Large intestine (tissue), 12 donors: ENCODE measurements at places on chromosomes 3 and 15. TPM values are rescaled to one million over a fixed set of nuclear protein-coding genes. Genes with fewer than 3 reads are reported as not detected.

GRCh38 chr3:57785446-57785845 lies 29.3 kb downstream of the SLMAP start:
- DNase-seq = no peak

- no peak for DNase-seq
Measured at GRCh38 chr3:48708481-48708889, 8.5 kb downstream of the IP6K2 start.

GRCh38 chr3:144106970-144107369 lies 135.3 kb downstream of the DIPK2A start:
- DNase-seq = no peak

GOLGA8J gene
- 0.19 TPM for polyA plus RNA-seq

RBSN gene
- polyA plus RNA-seq = 19.1 TPM

DNA sequence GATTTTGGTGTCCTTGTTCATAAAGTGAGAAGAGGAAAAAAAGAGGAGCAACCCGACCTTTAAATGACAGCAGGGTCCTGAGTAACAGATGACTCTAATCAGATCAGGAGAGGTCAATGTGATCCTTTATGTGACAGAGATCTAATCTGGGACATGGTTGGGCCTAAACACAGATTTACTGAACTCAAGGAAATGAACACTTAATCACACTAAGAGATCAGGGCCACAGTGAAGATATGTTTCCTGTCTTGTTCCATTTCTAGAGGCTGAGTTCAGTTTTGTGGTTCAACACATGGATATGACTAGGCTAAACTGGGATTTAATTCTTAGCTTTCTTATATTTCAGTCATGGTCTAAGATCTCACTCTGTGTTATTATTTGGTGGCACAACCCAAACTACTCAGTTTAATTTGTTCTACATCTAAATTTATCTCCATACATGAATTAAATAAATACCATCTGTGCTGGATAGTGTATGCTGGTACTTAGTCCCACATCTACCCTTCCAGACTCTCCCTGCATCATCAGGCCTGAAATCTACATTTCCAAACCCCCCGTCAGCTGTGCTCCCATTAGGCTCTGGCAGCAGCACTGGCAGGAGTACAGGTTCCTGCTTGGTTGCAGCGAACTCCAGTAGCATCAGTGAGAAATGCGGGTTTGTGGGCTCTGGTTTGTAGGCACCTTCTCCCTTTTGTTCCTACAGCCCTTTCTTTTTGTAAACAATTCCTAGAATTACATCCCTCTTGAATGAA lies 22.6 kb downstream of the SFMBT1 start:
- no peak for DNase-seq

DNA sequence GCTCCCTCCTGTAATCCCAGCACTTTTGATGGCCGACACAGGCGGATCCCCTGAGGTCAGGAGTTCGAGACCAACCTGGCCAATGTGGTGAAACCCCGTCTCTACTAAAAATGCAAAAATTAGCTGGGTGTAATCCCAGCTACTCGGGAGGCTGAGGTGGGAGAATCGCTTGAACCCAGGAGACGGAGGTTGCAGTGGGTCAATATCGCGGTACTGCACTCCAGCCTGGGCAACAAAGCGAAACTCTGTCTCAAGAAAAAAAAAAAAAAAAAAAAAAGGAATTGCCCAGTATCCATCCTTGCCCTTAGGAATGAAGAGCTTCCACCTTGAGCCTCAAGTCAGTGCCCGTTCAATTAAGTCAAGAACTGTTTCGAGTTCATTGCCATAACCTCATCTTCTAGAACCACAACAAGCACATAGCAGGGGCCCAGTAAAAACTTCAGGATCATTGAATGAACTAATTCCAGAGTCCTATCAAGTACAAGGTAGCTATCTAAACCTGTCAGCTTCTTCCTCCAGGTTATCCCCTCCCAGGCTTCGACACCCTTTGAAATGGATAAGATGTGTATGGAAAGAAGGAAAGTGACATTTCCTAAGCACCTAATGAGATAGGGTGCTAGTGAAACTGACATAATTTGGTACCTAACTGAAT lies 826 bp downstream of the DBR1 start:
- DNase-seq = no peak

DNA sequence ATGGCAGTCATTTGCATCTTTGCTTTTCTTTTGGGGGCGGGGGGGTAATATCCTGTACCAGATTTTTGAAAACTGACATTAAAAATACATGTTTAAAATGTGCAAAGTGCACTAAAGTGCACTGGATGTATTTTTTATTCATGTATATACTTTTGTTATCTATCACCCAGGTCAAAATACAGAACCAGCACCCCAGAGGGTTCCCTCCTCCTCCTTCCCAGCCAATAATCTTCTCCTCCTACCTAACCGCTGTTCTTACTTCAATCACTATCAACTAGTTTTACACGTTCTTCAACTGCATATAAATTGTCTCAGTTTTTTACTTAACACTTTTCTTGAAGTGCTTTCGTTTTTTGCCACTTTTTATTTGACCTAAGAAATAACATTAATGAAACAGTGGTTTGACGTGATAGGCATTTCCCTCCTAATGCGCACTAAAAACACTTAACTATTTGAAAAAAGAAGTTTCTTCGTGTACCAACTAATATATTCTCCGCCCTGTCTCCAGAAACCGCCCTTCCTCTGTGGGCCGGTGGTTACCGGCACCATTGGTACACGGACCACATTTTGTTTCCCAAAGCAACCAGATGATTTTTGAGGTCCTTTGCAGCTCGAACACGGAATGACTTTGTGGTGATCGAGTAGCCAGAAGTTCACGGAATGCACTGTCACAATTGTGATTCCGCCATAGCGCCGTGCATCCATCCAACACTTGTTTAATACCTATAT lies 836 bp upstream of the AKAP13 start:
- no peak for DNase-seq

GRCh38 chr3:151838574-151839312 lies 24.8 kb downstream of the AADAC start:
- peak; percentile 48 for DNase-seq

DNA sequence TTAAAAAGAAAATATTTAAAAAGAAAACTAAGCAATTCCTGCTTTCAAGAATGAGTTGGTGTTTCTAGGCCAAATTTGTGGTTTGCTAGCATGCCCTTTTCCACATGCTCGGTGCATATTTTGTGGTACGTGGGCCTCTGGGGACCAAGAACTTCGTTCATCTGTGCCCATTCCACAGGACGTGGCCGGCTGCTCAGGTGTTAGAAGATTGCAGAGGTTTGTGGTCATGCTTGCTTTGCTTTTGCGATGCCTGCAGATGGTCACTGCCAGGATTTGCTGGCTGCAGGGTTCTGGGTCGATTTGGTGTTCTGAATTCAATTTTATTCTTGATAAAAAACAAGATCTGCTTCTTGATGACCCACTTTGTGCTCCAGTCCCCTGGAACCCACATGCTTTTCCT lies 7.5 kb downstream of the PSTPIP1 start:
- DNase-seq = no peak

GOLGA8K gene
- 1.6 TPM for polyA plus RNA-seq

RHCG gene
- polyA plus RNA-seq = 0.12 TPM

GRCh38 chr3:58307639-58308215 lies 1.4 kb downstream of the HTD2 start:
- DNase-seq = peak; percentile 50

GRCh38 chr3:102599819-102600576 lies 165.2 kb downstream of the ZPLD1 start:
- no peak for DNase-seq

TAGLN3 gene
- polyA plus RNA-seq = 20.2 TPM

- no peak for DNase-seq
Measured at GRCh38 chr3:130341388-130341787, 4.1 kb upstream of the COL6A5 start.

IL12A gene
- 2.8 TPM for polyA plus RNA-seq

GRCh38 chr3:101639280-101639963 lies 37.5 kb downstream of the ZBTB11 start:
- DNase-seq = no peak

SLC24A5 gene
- polyA plus RNA-seq = not detected

MUSTN1 gene
- polyA plus RNA-seq = 2.8 TPM

DNA sequence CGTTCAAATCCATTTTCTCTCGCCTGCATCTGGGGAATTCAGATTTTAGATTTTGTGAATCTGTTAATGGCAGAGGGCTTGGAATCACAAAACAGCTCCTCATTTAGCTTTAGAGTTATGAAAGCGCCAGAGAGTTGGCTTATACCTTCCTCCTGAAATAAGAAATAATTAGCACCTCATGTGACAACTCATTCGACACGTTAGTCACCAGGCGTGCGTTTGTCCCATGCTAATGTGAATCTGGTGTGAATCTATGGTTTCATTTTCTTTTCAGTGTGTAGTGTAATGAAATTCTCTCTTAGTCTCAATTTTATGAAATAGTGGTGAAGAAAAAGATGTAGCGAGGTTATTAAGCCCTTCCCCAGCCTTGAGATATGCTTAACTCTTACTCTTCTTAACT lies 89.4 kb downstream of the EDEM1 start:
- no peak for DNase-seq

DNA sequence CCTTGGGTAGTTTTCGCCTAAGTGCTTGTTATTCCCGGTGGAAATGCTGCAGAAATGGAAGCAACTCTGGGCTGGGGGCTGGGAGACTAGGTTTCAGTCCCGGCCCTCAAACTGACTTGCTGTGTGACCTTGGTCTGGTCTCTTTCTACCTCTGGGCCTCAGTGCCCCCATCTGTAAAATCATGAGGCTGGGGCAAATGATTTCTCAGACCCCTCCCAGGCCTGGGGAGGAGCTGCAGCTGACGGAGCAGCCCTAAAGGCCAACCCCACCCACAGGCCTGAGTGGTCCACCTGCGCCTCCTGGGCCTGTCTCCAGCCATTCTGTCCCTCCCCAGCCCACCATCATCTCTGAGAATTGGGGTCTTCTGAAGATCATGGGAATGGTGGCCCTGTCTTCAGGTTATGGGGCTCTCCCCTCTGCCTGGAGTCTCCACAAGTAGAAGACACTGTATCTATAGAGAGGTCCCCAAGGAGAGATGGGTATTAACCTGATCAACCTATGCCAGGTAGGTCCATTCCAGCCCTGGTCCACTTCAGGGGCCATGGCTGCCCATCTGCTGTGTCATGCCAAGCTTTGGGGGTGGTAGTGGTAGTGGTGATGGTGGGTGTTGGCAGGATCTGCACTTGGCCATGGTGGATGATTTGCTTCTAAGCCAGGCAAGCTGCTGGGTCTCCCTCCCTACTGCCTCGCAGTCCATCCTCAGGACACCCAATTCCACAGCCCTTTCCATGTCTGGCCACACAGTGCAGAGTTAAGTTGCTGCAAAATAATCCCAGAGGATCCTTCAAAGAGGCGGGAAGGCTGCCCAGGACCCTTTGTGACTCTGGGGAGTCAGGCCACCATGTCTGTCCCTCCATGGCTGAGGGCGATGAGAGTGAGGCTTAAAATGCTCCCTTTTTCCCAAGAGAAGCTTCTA lies 46.0 kb downstream of the ITGA11 start:
- no peak for DNase-seq

DNA sequence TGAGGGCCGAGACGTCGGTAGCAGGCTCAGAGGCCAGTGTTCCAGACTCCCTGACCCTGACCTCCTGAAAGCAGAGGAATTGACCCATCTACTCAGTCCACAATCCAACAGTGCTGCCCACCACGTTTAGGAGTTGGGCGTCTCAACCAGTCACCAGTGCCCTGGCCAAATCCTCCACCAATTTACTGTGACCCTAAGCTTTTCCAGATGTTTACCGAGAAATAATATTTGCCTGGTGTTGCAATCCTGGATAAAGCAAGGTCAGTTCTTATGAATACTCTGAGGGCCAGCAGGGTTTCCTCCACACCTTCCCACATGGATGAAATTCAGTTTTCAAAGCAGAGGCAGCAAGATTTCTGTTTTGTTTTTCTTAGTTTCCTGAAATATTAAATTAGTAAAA lies 7.5 kb upstream of the APOD start:
- no peak for DNase-seq

- DNase-seq = no peak
Measured at GRCh38 chr3:28188686-28189085, 52.7 kb upstream of the CMC1 start.

- DNase-seq = no peak
Measured at GRCh38 chr3:97820780-97821179, 1.0 kb upstream of the CRYBG3 start.

- no peak for DNase-seq
Measured at GRCh38 chr3:120743556-120744195, 1.1 kb downstream of the GTF2E1 start.

- no peak for DNase-seq
Measured at GRCh38 chr3:6743067-6743720, 117.7 kb upstream of the GRM7 start.

GRCh38 chr3:134650431-134651346 lies at the start of gene KY:
KY (minus strand) TSS chr3:134651022; CDS start chr3:134650960, 62 bp downstream.
- DNase-seq = peak; percentile 81

DNA sequence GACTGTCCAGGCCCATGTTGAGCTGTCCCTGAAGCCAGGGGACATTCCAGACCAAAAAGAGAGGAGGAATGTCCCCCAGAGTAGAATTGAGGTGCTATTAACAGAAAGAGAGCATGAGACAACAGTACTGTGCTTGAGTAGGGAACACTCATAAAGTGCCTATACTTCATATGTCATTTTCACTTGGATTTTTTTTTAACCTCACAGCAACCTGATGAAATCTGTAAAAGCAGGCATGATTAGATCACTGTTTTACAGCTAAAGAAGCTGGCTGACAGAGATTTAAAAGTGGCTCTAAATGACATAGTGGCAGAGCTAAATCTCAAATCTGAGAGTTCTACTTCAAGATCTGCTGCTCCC lies 18.8 kb downstream of the PODXL2 start:
- no peak for DNase-seq

RBMS3 gene
- polyA plus RNA-seq = 10.8 TPM

DNA sequence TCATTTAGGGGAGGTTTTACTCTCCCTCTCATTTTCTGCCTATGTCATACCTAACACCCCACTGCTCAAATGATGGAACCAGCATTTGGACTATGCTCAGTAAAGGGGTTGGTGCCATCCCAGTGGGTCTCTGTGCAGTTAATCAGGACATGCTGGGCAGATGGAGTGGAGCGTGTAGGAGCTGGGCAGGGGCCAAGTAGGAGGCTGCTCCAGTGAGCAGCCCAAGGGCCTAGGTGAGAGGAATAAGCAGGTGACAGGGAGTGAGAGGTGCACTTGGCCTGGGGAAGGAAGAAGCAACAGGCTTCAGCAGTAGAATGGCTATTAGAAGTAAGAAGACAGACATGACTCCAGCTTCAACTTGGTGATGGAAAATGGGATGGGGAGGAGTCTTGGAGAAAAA lies 72.2 kb downstream of the EPHB1 start:
- DNase-seq = no peak

DNA sequence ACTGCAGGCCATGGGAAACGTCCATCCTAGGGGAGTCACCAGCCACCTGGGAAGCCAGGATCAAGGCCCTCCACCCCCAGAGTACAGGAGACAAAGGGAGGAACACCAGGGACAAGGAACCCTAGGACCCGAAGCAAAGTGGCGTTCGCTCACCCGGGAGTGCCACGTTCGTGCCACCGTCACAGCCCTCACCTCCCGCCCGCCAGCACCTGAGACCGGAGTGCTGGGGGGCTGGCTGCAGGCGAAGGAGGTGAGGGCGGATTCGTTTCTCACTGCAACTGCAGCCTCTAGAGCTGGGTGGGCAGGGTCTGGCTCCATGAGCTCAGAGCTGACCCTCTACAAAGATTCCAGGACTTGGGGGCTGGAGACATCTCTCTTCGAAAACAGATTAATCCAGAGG lies 26.3 kb downstream of the ZDHHC19 start:
- DNase-seq = no peak

GRCh38 chr3:32143849-32144757 lies 37.7 kb downstream of the GPD1L start:
- DNase-seq = peak; percentile 61

CHL1 gene
- 14.9 TPM for polyA plus RNA-seq

GRCh38 chr3:50262778-50263177 lies 6.2 kb upstream of the SEMA3B start:
- no peak for DNase-seq

- peak; percentile 65 for DNase-seq
Measured at GRCh38 chr3:133745981-133746711, at the start of gene TF. TF (plus strand) TSS chr3:133746393; CDS start chr3:133746441, 48 bp downstream.

PRRT3 gene
- polyA plus RNA-seq = 1.8 TPM
